H54 (cell line): ENCODE measurements at places on chromosomes 12 and 14.
A peak's percentile ranks its signal among the peaks of the same experiment; 100 is the strongest.

- DNase-seq: no peak
Measured at GRCh38 chr14:33685698-33686097, 265.2 kb downstream of the EGLN3 start.

DNA sequence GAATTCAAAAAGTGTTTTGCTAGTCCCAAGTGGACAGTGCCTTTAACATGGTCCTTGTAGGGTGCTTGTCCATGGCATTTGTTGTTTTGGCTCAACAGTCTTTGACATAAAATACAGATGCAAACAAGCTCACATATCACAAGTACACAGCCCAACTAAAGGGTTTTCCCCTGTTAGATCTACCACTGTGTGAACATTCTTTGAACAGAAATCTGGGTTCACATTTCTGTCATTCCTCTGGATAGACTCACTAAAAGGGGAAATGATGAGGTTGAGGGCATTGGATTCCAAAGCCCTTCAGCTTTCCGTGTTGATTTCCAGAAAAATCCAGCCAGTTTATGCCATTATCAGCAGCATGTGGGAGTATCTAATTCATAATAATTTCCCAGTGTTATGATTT is 54.1 kb downstream of the EP400 start:
- DNase-seq: peak; percentile 31

- DNase-seq: peak; percentile 49
Measured at GRCh38 chr14:24436355-24437019, 6.1 kb downstream of the SDR39U1 start.

DNA sequence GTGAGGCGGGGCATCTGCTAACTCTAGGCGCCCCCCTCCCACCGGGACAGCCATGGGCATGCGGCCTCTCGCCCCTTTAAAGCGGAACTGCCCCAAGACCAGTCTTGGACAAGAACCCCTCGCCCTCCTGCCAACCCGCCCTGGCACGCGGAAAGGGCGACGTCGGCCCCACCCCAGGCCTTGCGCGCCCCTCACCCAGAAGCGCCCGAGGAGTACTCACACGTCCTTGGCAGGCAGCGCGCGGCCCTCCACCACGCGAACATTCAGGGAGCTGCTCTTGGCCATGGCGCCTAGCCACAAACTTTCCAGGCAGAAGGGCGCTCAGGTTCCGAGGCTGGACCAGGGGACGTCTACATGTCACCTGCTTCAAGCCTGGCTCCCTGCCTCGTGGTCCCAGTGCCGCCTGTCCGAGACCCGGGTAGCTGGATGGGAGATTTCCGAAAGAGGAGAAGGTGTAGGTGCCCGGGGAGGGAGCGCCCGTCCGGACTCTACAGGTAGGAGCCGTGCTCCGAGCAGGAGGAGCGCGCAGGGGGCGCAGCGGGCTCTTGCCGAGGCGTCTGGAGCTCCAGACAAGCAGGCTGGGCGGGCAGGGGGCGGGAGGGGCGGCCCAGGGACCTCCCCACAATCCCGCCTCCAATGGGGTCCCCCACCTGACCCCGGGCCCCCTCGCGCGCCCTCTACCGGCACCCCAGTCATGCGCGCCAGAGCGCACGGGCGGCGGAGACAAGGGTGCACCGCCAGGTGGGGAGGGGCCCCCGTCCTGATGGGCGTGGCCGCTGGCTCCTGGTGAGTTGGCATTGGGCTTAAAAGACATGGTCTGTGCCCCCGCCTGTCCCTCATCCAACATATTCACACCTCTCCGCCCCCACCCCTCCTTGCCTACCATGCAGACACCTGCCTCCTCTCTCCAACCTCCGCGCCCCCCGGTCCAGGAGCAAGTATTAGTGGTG is at the start of gene RASAL1:
Gene RASAL1 (minus strand): TSS at position 584 of the 950 bp plus-strand sequence. CDS start 299 bp downstream, at position 285.
- no peak for DNase-seq

GRCh38 chr14:99807413-99808153 is 14.4 kb downstream of the EML1 start:
- DNase-seq: no peak

GRCh38 chr12:77609016-77609415 is 221.7 kb upstream of the NAV3 start:
- DNase-seq: no peak

DNA sequence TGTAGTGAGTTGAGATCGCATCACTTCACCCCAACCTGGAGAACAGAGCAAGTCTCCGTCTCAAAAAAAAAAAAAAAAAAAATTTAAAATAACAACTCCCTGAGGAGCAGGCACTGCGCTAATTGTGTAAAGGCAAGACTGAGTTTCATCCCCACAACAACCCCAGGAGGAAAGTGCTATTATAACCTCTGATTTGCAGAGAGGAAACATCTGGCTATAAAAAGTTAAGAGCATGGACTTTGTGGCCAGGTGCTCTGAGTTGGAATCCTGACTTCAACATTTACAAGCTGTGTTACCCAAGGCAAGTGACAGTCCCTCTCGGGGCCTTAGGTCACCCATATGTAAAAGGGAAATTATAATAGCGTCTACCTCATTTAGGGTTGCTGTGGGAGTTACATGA is 76.0 kb upstream of the MYL2 start:
- DNase-seq: no peak

DNA sequence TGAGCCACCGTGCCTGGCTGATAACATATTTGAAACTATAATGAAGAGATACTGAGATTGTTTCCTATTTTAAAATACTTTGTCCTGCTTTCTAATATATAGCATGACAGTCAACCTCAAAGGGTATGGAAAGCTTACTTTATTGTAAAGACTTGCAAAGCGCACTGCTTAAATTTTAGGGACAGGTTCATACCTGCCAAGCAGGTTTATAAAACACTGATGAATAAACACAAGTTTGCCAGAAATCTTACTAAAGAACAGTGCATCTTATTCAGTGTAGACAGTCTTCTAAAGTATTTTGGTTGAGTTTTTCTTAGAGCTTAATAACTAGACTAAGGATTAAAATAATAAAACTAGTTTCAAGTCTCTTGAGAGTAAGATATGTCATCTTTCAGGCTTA is 4.8 kb downstream of the C12orf71 start:
- no peak for DNase-seq

DNA sequence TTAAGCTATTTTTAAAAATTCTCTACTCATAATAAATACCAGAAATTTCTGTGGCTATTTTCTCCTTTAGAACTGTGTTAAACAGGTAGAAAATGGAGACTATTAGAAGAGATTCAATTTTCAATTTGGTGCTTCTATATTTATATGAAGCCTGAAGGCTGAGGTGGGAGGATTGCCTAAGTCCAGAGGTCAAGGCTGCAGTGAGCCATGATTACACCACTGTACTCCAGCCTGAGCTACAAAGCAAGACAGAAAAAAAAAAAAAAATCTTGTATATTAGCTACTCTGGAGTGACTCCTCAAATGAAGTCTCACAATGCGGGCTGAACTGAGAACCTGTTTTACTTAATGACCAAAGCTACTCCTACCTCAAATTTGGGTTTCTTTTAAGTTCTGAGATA is 9.8 kb upstream of the DPF3 start:
- no peak for DNase-seq

DNA sequence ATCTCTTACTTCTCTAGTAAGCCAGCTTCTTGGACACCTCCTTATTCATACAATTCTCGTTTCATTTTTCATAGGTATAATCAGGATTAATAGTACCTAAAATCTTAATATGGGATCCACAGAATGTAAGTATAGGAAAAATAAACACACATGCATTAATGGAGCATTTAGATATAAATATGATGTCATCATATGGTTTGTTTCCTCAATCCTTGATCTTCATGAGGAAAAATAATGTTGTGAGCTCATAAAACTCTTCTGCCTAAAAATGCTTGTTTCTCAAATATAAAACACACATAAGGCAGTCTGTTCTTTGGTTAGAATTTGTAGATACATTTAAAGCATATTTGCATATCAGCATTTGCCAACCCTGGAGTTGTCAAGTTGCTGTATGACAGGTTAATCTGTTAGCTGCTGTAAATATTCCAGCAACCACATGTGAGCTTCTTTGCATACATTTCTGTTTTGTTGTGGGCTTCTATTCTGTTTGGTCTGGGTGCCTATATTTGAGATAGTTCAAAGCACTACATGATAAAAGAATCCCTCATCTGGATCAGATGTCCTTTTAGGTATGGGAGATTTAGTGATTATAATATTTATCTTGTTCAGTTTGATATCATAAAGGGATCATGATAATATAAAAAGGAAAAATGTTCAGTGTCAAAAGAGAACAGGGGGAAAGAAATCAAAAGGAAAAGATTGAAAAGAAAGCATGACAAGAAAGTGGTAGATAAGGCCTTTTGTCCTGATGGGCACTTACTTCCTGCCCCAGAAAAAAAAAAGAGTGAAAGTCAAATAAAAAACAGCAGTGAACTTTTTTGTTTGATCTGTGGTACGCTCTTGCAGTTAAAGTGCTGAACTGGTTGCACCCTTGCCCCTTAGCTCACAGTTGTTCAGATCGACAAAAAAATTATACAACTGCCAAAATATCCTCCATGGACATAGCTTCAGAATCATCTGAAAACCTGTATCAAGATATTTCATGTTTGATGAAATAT is 68.6 kb downstream of the ACSS3 start:
- DNase-seq: no peak

- DNase-seq: no peak
Measured at GRCh38 chr12:108332791-108333382, 6.2 kb downstream of the CMKLR1 start.

DNA sequence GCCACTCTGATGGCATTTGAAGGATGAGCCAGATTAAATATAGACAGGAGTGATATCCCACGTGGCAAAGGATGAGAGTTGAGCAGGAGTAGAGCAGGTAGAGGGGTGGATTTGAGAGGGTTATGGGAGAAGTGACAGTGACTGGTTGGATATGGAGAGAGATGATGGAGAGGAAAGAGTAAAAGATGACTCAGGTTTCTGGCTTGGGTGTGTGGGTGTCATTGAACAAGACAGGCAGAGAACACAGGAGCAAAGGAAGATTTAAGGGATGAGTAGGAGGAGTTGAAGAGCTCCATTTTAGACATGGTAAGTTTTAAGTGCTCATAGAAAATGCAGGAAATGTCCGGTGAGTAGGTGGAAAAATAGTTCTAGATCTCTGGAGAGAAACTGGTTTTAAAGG is 136.9 kb downstream of the EGLN3 start:
- DNase-seq: no peak

GRCh38 chr14:104876251-104876699 is 11.2 kb downstream of the CEP170B start:
- DNase-seq: no peak

GRCh38 chr14:68580671-68581070 is 212.2 kb downstream of the ZFP36L1 start:
- no peak for DNase-seq

DNA sequence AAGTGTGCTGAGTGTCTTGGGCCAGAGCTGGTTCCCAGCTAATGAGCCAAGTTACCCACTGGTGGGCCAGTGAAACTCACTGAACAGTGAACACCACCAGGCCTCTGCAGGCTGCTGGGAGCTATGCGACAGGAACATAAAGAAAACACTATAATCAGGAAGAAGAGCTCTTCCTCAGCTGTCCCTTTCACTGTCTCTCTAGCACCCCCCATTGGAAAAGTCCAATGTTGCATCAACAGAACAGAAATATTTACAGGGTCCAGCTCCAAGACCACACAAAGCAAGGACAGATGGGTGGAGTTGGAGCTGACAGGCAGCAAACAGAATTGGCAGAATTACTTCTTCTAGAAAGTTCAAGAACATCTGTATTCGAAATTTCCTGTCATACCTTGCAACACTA is 903.6 kb upstream of the TMEM132C start:
- no peak for DNase-seq

DNA sequence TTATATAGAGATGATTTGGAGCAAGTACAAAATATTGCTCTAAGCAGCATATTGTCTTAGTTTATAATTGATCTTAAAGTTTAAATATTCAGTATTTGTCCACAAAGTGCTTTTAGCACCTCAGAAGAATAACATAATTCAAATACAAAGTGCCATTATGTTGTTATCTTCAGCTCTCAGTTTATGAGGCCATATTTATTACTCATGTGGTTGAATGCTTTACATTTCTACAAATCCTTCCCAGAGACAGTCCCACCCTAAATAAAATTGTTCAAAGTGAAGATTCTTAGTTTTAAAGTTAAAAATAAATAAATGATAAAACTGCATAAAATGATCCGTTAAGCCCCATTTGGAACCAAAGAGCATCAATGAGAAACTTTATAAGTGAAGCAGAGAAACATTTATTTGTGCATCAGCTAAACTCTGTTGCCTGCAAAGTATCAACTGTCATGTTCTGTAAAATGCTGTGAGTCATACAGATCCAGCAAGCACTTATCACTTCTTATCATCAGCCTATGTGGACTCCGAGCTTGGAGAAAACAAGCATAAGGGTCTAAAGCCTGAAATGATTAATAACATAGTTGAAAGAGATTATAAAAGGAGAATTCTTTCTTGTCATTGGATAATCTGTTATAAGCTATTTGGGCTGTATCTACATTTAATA is 218.9 kb downstream of the ADAMTS20 start:
- DNase-seq: no peak

- DNase-seq: no peak
Measured at GRCh38 chr12:44286336-44286735, 450.5 kb downstream of the TMEM117 start.

- no peak for DNase-seq
Measured at GRCh38 chr12:131559517-131560516, 151.1 kb upstream of the SFSWAP start.

- DNase-seq: no peak
Measured at GRCh38 chr14:106826833-106827369, 1300.5 kb downstream of the TMEM121 start.

GRCh38 chr12:102992297-102992696 is 34.8 kb downstream of the ASCL1 start:
- DNase-seq: no peak

DNA sequence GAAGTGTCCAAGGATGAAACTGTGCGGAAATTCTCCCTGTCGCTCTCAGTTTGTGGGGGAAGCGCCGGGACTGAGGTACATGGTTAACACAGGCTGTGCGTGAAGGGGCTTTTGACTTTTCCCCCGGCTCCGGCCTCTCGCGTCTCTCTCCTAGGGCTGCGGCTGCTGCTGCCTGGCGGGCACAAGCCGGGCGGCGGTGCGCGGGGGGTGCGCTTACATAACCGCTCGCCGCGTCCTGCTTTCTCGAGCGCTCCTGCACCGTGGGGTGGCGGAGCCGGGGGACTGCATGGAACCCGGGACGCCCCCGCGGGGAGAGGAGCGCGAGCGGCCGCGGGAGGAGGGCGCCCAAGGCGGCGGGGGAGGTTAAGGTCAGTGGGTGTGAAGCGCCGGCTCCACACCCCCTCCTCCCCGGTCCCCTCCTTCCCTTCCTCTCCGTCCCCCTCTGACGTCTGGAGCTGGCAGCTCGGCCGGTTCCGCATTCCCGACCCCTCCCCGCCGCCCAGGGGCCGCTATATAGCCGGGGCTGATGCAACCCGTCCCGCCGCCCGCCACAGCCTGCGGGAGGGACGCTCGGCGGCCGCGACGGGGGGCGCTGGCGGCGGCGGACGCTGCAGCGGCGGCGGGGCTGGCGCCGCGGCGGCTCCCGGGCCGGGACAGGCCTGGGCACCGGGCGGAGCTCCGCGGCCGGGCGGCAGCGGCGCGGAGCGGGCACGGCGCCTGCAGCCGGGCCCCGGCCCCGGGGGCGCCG is at the start of gene JDP2:
Gene JDP2 (plus strand): TSS at position 541 of the 748 bp plus-strand sequence. CDS start 9,899 bp downstream, outside the sequence.
- peak; percentile 50 for DNase-seq

GRCh38 chr12:88665071-88665470 is 84.8 kb upstream of the KITLG start:
- no peak for DNase-seq
